GM13977 (cell line): ENCODE measurements at places on chromosomes 7 and 10.
A peak's percentile ranks its signal among the peaks of the same experiment; 100 is the strongest.

- peak; percentile 76 for DNase-seq
Observed at GRCh38 chr7:126803060-126803665, 449.6 kb downstream of the GRM8 start.

- peak; percentile 79 for DNase-seq
Observed at GRCh38 chr10:68406111-68406814, 814 bp downstream of the RUFY2 start.

DNA sequence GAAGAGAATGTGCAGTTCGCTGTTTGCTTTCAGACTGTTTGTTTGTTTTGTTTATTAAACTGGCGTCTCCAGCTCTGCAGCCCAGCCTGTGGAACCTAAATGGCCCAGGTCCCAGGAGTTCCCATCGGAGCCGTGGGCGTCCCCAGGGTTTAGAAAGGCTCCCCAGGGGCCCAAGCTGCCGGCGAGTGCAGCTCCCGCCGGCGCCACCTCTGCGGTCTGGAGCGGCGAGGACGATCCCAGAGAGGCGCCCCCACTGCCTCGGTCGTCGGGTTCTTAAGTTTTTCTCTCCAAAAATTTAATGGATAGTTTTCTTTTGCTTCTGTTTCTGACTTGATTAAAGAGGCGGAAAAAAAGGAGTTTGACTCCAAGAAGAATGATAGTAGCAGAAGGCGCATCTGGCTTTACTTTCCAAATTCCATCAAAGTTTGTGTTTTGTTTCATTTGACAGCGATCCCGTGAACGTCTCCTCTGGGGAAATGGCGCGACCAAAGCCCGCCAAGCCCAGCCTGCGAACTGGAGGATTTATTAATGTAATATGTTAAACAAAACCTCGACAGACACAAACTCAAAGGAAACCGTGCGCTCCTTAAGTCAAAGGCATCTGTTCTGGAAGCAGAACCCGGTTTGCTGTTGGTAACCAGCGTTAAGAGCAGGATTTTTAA is 718 bp upstream of the FZD1 start:
- peak; percentile 13 for DNase-seq

- DNase-seq = no peak
Observed at GRCh38 chr10:43090188-43090587, 13.3 kb downstream of the RET start.

DNA sequence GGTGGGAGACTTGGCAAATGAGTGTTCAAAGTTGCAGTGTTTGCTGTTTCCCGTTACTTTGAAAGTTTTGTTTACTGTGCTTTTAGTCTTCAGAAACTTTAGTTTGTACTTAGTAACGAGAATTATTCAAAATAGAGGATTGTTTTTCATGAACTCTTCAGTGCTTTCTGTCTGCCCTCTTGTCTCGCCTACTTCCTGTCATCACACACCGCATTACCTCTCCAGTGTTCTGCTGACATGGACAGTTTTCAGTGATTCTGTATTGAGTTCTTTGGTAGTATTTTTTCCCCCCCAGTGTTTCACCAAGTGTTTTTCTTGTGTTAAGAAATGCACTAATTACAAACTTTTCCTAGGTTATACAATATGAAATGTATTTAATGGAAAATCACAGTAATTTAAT is 207.0 kb downstream of the MLLT10 start:
- DNase-seq = no peak

- no peak for DNase-seq
Observed at GRCh38 chr7:101943889-101944600, 126.6 kb downstream of the CUX1 start.

- no peak for DNase-seq
Observed at GRCh38 chr10:76970711-76971519, 666.7 kb downstream of the KCNMA1 start.

DNA sequence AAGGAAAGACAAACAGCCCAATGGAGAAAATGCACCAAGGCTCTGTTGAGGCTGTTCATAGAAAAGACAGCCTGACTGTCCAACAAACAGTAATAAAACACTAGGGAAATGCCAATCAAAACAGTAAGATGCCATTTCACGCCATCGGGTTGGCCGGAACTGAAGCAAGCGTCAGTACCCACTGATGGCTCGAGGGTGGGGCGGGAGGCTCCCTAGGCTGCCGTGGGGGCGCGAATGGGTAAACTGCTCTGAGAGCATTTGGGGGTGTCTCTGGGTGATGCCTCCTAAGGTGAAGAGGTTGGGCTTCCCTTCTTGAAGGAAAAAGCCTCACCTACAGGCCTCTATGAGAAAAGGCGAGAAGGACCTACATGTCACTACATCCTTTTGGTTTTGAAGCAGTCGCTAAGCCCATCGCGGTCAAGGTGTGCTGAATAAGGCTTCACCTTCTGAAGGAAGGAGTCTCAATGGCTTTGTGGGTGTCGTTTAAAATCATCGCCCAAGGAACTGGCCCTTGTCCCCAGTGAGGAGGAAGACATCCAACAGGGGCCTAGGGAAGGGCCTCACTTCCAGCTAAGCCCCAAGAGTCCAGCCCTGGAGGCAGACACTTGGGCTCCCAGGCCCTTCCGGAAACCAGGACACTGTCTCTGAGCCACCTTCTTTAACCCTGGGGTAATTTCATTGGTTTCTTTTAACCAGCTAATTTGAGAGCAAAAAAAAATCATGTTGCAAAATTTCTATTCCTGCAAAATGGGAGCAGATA is 98.5 kb upstream of the PPP2R2D start:
- no peak for DNase-seq

DNA sequence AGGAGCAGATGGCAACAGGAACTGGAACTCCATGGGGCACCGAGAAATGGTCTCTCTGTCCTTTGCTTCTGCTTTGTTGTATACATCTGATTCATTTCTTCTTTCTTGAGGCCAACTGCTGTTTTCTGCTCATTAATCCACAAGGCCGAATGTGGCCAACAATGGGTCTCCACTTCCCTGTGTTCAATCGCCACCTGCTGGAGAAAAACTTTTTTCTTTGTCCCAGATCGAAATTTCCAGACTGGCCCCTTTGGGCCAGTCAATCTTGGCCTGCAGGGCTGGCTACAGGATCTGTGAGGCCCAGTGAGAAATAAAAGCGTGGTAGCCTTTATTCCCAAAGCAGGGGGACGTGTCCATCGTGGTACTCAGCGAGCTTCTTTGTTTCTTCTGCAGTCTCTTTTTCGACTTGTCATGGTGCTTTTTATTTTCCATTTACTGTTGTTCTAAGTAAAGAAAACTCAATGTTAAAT is 58.8 kb downstream of the PARP12 start:
- peak; percentile 79 for DNase-seq

- DNase-seq = no peak
Observed at GRCh38 chr7:150660939-150661613, 24.4 kb upstream of the GIMAP2 start.

- no peak for DNase-seq
Observed at GRCh38 chr10:16119445-16119844, 259.1 kb upstream of the MINDY3 start.

- no peak for DNase-seq
Observed at GRCh38 chr7:43501870-43502269, 81.0 kb upstream of the STK17A start.

GRCh38 chr7:145152589-145152988 is 316.7 kb upstream of the TPK1 start:
- DNase-seq = no peak

GRCh38 chr7:42964293-42964692 is 32.1 kb downstream of the MRPL32 start:
- DNase-seq = no peak

DNA sequence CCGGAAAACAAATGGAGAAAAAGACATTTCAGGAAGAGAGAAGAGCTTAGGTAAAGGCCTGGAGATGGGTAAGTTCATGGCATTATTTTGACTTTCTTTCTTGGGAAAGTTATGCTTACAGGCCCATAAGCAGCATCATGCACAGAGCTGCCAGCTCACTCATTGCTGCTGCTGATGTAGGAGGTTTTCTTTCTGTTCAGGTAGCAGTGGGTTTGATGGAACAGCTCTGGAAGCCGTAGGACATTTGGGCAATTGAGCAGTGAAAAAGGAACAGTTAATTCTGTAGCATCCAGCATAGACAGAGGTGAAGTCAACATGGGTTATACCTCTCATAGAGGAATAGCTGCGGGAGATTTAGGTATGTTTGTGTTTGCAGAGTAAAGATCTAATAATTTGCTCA is 3.3 kb downstream of the CHN2 start:
- no peak for DNase-seq

- DNase-seq = no peak
Observed at GRCh38 chr7:77565917-77566316, 28.8 kb downstream of the PTPN12 start.

DNA sequence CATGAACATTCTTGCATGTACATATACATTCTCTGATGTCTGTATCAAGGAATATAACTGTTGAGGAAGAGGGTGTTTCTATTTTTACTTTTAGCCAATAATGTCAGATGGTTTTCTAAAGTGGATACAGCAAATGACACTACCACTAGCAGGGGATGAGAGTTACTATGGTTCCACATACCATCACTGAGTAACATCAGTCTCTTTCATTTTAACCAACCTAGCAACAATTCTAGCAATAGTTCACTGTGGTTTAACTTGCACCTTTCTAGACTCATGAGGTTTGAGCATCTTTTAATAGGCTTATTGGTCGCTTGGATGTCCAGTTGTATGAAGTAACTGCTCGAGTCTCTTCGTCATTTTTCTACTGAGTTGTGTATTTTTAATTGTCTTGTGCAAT is 68.5 kb upstream of the ZNF746 start:
- DNase-seq = no peak

- DNase-seq = no peak
Observed at GRCh38 chr7:157800281-157800680, 463.5 kb downstream of the DNAJB6 start.

GRCh38 chr10:105769248-105770184 is 1128.4 kb downstream of the SORCS3 start:
- no peak for DNase-seq

DNA sequence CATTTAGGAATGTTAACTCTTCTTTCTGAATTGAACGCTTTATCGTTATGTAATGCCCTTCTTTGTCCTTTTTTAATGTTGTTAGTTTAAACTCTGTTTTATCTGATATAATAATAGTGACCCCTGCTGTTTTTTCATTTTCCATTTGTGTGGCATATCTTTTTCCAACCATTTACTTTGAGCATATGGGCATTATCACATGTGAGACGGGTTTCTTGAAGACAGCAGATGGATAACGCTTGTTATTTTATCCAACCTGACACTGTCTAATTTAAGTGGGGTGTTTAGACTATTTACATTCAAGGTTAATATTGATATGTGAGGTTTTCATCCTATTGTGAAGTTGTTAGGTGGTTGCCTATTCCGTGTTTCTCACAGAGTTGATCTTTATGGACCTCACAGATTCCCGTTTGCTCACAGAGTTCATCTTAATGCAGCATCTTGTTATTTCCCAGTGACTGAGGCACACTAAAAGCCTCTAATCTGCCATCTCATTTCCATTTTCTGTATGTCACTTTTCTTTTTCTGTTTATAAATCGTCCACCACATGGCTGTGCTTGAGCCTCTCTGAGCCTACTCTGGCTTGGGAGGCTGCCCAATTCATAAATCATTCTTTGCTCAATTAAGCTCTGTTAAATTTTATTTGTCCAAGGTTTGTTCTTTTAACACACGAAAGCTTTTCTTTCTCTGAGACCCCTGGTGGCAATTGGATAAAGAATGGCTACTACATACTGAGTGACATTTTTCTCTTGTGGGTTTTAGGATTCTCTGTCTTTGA is 286.2 kb downstream of the HTR7 start:
- DNase-seq = no peak

- no peak for DNase-seq
Observed at GRCh38 chr7:39510864-39511354, 55.3 kb upstream of the YAE1 start.

DNA sequence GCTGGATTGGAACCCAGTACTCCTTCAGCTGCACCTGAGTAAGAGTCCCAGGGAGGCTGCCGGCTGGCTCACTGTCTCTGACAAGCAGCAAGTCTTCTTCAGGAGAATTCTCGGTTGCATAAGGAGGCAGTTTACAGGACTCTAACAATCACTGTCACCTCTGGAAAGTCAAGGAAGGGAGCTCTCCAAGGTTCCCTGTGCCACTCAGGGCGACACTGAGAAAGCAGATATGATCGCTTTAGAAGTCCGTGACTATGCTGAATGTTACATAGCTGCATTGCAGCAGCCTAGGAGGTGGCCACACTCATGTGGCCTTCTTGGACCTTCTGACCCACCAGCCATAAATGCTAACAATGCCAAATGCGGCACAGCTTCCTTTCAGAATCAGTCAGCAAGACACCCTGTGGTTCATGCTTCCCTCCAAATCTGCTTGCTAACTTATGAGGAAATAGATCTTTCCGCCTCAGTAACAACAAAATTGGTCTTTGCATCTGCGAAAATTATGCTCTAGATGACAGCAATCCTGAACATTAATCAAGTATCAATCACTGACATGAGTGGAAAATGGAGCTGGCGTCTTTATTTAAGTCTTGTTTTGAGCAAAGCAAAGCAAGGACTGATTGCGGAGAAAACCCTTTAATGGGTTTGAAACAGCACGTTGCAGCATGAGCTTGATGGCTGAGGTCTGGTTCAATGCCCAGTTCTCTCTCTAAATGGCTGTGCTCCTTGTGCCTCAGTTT is 132.9 kb downstream of the ATXN7L1 start:
- no peak for DNase-seq

DNA sequence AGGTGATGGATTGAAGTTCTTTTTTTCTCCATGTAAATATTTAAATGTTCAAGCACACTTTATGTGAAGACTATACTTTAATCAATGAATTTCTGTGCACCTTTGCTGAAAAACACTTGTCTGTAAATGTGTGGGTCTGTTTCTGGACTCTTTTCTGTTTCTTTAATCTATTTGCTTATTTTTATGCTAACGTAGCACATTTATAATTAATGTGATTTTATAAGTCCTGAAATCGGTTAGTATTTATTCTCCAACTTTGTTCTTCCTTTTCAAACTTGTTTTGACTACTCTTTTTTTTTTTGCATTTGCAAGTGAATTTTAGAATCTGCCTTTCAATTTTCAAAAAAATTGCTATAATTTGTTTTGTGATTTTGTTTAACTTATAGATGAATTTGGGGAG is 334.4 kb downstream of the ATRNL1 start:
- DNase-seq = no peak

DNA sequence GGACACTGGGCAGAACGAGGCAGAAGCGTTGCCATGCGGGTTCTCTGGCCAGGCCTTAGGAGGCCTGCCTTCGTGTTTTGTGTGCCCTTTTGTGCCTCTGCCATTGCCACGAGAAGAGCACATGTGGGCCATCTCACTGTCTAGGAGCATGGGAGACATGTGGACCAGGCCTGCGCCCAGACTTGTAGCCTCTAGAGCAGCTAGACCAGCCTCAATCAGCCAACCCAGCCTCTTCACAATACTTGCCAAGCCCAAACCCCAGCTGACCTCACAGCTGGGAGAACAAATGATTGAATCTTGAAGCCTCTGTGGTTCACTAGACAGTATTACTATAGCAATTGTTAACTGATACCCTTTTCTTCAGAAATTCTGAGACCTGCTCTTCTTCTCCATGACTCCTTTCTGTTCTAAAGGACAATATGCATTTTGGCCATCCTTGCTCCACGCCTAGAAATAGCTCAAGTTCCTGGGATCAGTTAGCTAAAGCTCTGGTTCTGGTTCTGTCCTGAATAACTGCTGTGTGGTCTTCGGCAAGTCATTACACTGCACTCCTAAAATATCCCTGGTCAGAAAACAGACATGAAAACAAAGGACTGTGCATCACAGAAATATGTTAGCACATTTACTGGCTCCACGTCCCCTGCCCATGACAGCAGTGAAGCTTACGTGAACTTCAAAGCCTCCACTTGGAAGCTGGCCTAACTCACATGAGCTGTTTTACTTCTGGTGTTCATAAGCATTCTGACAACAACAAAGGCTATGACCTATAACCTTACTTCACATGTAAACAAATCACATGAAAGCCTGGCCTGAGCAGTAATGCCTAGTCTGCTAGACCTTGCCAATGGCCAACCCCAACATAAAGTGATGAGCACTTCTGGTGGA is 72.3 kb upstream of the MKRN1 start:
- no peak for DNase-seq
